ENCODE measurements at places on chromosomes 6 and 20.

GRCh38 chr20:61821735-61822134 lies 243.9 kb downstream of the TAF4 start:
- no peak for DNase-seq

GRCh38 chr6:140230282-140230681 lies 855.8 kb upstream of the CITED2 start:
- no peak for DNase-seq

DNA sequence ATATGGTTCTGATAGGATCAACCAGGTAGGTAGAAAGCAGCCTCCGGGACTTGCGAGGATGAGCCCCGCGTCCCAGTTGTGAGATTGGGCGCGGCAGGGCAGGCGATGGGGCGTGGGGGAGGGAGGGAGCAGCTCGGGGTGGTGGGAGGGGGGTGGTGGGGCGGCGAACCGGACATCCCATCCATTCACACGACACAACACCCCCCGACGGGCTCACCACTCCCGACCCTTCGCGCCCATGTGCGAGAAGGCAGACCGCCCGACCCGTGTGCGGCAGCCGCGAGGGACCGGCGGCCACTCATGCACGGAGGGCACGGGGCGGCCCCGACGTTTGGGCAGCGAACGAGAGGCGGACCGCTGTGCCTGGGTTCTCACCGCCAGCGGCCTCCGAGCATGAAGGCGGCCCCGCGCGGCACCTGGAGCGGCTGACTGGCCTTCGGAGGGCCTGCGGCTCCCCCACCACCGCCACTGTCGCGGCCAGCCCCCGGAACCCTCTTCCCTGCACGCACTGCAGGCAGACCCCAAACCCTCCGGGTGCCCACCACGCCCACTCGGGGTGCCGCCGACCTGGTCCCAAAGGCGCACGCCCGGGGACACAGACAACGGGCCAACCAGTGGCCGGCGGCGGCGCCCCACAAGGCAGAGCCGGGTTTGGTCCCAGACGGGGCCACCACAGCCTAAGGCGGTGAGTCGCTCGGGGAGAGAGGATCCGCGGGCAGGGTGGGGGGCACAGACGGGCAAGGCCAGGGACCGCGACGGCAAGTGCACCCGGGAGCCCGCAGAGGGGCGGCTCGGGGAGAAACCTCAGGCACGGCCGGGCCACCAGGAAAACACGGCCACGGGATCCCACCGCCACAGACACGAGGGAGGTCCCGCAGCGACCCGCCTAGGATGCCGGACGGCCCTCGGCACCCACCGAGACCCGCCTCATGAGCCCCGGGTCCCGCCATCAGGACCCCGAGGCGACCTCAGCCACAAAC lies 769.2 kb upstream of the DEFB115 start:
- DNase-seq, result no peak

DNA sequence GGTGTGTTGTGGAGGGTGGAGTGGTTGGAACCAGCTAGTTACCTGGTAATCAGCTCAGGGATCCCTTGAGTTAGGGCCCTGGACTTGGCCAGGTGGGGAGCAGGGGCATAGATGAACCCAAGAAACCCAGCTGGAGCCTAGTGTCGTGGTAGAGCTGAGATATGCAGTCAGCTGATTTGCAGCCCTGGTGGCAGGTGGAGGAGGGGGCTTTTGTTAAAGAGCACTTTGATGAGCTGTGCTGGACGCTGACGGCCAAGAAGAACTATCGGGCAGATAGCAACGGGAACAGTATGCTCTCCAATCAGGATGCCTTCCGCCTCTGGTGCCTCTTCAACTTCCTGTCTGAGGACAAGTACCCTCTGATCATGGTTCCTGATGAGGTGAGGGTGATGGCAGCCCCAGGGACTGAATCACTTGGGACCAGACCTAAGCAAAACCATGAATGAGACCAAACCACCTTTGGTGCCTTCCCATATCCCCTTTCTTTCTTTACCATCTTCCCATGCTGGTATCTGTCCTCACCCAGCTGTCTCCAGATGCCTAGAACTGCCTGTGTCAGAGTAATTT lies 12.7 kb downstream of the DEF6 start:
- DNase-seq, result no peak

DNA sequence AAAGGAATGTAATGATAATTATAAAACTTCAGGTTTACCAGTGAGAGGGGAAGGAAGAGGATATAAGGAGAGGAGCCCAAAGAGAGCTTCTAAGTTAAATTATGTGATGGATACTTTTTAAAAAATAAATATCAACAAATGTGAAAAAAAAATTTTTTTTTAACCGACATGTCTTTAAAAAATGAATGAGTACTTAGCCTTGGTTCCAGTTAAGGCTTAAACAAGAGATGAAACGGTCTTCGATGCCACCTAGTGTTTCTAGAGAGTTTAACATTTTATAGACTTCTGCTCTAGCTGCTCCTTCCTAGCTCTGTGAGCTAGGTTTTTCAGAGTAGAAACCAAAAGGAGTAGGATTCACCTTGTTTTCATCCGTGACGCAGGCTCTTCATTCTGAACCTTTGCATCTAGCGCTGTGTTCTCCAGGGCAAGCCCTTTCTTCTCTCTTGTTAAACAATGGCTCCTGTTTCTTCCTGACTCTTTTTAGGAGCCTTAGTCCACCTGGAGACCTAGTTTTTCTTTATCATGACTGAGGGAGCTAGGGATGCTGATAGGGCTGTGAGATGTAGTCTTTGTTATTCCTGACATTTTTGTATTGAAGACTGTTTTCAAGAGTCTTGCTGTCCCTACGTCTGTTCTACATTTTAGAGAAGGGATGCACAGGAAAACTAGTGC lies 42.4 kb upstream of the GNRH2 start:
- DNase-seq, result no peak

DNA sequence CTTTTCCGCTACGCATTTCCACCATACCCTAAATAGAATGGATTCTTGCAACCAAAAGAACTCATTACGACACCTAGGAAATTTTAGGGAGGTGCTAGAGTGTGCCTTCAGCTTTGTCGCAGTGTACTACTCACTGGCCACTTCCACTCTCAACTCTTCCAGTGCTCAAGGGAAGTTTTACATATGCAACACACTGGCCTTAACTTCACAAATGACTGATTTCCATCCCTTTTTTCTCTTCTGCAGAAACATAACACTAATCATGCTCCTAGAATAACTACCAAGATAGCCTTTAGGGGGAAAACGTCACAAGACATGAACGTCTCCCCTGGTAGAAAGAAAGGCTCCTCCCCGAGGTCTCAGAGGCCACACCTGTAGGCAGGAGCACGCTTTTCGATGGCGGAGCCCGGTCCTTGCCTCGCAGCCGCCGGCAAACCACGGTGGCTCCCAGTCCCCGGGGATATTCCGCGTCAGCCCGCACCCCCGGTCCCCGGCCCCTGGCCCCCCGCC lies 584 bp downstream of the LYRM4 start:
- peak; percentile 66 for DNase-seq

- DNase-seq, result no peak
Measured at GRCh38 chr20:54208548-54209176, 775 bp downstream of the PFDN4 start.

- DNase-seq, result no peak
Measured at GRCh38 chr20:2109425-2110210, 8.0 kb downstream of the STK35 start.

- no peak for DNase-seq
Measured at GRCh38 chr6:10532392-10532791, 11.2 kb downstream of the GCNT2 start.

GRCh38 chr6:30113003-30113759 lies at the start of gene TRIM31:
TRIM31 (minus strand) TSS chr6:30113090; CDS start chr6:30112805, 285 bp downstream.
- DNase-seq, result no peak

- DNase-seq, result no peak
Measured at GRCh38 chr6:41408576-41408975, 73.2 kb downstream of the NCR2 start.

DNA sequence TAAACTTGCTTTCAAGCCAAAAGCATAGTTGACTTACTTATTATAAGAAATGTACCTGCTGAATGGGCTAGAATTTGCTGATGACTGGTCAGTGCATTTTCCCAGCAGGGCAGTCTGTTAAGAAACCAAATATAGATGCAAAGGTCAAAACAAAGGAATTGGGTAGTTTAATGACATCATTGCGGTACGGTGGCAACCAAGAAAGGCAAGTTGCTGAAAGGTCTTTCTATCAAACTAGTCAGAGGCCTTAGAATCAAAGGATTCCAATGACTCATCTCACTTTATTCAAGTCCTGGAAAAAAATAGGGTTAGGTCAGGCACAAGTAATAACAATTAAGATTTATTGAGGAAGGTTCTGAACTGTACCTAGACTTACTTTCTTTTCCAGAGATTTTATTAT lies 76.4 kb downstream of the KIZ start:
- no peak for DNase-seq
